ENCODE measurements at places on chromosomes 11 and 22.

GRCh38 chr11:85718991-85719807 lies 33.2 kb upstream of the CCDC89 start:
- no peak for DNase-seq

GRCh38 chr22:32880893-32881596 lies 79.5 kb downstream of the TIMP3 start:
- DNase-seq, result peak; percentile 80

DNA sequence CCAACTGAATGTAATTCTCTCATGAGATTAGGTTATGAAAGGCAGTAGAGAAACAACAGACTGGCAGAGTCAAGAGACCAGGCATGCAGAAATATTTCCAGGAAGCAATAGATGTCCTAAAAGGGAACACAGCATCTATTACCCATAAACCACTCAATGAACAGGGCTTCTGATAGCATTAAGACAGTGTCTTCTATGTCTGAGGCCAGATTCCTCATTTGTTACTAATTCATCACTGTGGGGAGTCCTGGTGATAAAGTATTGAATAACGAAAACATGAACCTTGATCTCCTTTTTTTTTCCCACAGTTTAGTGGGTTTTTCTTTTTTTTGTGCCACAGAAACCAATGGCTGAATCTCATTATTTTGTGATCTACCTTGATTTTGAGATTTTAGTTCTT lies 339.0 kb downstream of the METTL15 start:
- no peak for DNase-seq

- no peak for DNase-seq
Measured at GRCh38 chr22:48180631-48181030, 1418.2 kb downstream of the TBC1D22A start.

- DNase-seq, result no peak
Measured at GRCh38 chr11:5624489-5625279, at the start of gene TRIM34. TSS of gene TRIM34 (plus strand) at chr11:5625001. CDS start at chr11:5632332, 7,331 bp downstream.

DNA sequence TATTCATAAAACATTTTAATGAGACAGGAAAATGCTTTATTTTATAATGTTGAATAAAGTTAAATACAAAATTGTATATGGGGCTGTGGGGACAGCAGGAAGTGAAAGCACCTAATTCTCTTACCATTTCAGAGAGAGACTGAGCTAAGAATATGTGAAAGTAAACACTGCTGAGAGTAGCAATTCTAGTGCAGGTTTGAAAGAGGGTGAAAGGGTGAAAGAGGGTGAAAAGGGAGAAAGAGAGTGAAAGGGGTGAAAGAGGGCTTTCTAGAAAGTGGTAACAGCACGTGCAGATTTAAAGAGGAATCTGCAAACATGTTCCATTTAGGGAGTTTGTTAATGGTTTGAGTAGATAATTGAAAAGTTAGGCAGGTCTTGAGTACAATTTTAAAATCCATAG lies 652.0 kb upstream of the CCDC90B start:
- no peak for DNase-seq

- DNase-seq, result no peak
Measured at GRCh38 chr11:96114178-96115064, 190.5 kb upstream of the MTMR2 start.

GRCh38 chr11:94854770-94855633 lies 86.8 kb downstream of the AMOTL1 start:
- no peak for DNase-seq

DNA sequence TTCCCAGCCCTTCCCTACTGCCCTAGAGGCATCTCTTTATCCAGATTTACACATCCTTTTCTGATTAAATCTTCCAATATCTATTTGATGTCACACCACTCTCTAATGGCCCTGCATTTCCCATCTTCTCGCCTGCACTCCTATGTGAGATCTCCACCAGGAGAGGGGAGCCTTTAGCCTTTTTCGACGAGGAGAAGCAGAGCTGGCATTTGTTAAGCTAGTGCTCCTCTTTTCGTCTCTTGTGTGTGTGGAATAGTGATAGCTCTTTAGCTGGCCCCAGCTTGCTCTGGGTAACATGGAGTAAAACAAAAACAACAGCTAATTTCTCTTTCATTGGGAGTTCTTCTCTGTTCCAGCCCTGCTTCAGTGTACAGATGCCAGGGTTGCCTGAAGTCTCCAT lies 536.5 kb downstream of the NTM start:
- DNase-seq, result no peak

GRCh38 chr11:121487191-121487590 lies 34.4 kb upstream of the SORL1-AS1 start:
- DNase-seq, result no peak

- DNase-seq, result no peak
Measured at GRCh38 chr22:45319324-45319685, 9.6 kb downstream of the FAM118A start.

GRCh38 chr11:36349351-36350136 lies 53.5 kb downstream of the PRR5L start:
- DNase-seq, result no peak

DNA sequence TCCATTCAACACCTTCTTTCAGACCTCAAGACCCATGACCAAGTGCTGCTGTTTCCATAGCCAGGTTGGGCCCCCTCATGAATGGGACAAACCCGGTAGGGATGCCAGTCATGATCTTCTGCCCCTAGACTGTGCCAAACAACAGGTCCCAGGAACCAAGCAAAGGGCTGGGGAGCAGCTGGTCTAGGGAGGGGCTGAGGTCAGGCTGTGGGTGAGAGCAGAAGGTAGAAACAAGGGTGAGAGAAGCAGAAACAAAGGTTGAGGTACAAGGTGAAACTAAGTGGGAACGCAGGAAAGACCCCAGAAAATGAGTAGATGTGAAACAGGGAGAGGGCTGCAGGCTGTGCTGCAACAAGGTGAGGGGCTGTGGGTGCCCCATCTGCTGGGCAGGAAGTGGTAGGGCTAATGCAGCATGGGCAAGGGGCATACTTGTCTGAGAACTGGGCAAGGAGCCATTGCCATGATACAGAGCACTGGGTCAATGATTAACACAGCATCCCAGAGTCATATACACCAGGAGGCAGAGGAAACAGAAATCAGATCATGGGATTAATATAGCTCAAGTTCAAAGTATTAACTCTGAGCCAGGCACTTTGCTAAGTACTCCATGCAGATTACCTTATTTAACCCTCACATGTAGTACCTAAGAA lies 45.9 kb downstream of the SLC1A2 start:
- no peak for DNase-seq

- no peak for DNase-seq
Measured at GRCh38 chr11:86874304-86875056, 74.1 kb downstream of the PRSS23 start.

DNA sequence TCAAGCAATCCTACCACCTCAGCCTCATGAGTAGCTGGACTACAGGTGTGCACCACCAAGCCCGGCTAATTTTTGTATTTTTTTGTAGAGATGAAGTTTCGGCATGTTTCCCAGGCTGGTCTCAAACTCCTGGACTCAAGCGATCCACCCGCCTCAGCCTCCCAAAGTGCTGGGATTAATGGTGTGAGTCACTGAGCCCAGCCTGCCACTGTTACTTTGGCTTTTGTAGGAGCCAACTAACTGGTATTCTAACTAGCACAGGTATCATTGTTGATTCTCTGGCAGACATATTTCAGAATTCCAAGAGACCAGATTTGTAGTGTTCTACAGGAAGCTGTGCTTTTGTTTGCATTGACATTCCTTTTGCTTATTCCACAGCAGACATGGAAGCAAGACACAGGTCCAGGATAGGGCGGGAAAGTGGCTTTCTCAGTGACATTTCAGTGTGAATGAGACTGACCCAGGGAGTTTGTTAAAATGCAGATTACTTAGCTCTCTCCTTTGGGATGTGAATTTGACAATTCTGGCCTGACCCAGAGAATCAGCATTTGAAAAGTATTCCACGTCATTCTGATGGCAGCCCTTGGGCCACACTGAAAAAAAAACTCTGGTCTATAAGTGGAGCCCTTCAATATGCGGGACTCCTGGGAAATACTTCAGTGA lies 52.2 kb upstream of the PAX6 start:
- no peak for DNase-seq

DNA sequence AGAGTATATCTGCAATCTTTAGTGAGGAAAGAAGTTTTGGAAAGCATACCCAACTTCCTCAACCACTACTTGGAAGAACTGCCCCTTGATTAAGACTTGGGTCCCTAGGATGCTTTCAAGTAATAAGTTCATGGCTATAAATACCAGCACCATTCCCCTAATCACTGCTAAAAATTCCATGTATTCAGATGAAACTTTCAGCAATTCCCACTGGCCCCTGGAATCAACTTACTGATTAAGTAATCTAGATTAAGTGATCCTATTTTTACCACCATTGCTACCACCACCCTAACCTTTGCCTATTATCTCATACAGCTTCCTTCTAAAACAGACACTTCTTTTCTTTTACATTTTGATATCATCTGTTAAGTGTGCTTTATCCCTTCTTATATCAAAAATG lies 10.5 kb downstream of the PICALM start:
- no peak for DNase-seq

- no peak for DNase-seq
Measured at GRCh38 chr11:9574622-9575259, 1.3 kb downstream of the WEE1 start.

DNA sequence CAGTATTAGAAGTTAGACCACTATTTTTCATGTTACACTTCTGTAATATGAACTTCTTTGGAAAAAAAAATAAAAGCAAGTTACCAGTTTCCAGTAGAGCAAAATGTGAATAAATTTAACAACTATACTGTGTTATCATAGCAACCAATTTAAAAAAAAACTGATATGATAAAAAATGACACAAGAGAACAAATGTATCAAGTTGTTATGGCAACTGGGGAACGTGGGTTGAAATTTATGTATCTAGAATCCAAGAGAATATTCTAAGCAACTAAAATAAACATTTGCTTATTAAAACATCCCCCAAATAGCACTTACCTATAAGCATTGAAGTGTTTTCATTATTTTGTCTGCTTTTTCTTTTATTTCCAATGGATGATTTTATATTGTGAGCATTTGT lies 442.4 kb downstream of the DLG2 start:
- no peak for DNase-seq

DNA sequence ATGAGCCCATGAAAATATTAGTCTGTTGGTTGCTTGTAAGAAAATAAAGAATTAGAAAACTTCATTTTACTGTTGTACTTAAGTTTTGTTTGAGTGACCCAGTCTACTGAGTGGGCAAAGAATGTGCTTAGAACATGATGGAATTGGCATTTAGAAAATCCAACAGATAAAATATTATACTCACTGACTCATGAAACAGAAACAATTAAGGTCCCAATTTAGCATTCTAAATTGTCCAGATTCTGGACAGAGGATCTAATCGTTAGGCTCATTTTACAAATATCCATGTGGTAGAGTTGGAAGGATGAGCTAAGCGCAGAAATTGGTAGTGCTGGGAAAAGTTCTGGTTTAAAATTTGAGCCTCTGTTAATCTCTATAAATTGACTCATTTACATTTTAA lies 45.4 kb downstream of the METTL15 start:
- DNase-seq, result no peak
